ENCODE measurements at places on chromosomes 11 and 22.

GRCh38 chr11:87974797-87975196 is 200.4 kb downstream of the RAB38 start:
- no peaks in the 10 kb centered on the region for H3K27me3 ChIP-seq
- DNase-seq, result no peak
- no peaks in the 10 kb centered on the region for H3K4me1 ChIP-seq
- no peak overlapping the region for H3K4me3 ChIP-seq

DNA sequence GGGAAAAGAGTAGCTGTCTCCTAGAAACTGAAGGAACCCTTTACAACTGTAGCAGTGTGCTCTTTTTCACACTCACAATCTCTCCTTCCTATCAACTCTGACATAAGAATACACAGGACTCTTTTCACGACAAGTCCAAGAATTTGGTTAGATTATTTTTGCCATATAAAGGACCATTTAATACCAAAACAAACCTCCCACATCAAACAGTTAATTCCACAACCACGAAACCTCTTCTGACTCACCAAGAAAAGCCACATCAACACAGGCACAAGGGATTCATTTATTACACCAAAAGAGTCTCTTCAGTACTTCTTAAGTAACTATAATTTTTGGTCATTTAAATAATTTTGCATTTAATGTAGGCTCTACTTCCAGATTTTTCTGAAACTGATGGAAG is 222.6 kb upstream of the PITPNB start:
- peak; percentile 75 for DNase-seq
- H3K4me1 ChIP-seq, result peaks cover 7% of the 10 kb centered on the region
- peak overlapping the region; percentile 51 for H3K27ac ChIP-seq

DNA sequence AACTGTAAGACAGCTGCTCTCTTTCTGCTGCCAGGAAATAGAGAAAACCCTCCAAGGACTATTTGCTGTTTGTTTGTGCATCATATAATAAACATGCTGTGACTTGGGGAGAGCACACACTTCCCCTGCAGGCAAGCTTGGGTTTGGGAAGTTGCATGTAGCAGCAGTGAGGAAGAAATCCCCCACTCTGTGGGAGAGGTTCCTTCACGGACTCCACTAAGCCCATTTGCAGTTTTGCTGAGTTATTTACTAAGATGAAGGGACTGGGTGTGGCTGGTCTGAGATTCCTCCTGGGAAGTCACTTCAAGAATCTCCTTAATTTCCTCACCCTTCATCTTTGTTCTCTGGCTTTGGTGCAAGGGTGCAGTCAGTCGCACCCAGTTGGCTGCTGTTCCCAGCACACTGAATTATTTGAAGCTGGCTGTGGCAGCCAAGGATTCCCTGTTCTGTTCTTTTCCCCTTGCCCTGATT is 104.9 kb downstream of the ARFGAP2 start:
- no peaks in the 10 kb centered on the region for H3K36me3 ChIP-seq
- DNase-seq, result peak; percentile 47
- H3K4me1 ChIP-seq, result no peaks in the 10 kb centered on the region
- H3K27me3 ChIP-seq, result no peaks in the 10 kb centered on the region

GRCh38 chr22:41907436-41908401 is 7.2 kb downstream of the SHISA8 start:
- H3K27ac ChIP-seq, result no peak overlapping the region
- no peak overlapping the region for H3K4me3 ChIP-seq
- DNase-seq, result no peak
- peaks cover 38% of the 10 kb centered on the region for H3K4me1 ChIP-seq
- peaks cover 54% of the 10 kb centered on the region for H3K36me3 ChIP-seq

- H3K36me3 ChIP-seq, result no peaks in the 10 kb centered on the region
- H3K27me3 ChIP-seq, result peaks cover 13% of the 10 kb centered on the region
- peaks cover 5% of the 10 kb centered on the region for H3K4me1 ChIP-seq
- H3K4me3 ChIP-seq, result no peak overlapping the region
These were observed 15.6 kb downstream of the GDPD5 start for GRCh38 chr11:75510004-75510722.

DNA sequence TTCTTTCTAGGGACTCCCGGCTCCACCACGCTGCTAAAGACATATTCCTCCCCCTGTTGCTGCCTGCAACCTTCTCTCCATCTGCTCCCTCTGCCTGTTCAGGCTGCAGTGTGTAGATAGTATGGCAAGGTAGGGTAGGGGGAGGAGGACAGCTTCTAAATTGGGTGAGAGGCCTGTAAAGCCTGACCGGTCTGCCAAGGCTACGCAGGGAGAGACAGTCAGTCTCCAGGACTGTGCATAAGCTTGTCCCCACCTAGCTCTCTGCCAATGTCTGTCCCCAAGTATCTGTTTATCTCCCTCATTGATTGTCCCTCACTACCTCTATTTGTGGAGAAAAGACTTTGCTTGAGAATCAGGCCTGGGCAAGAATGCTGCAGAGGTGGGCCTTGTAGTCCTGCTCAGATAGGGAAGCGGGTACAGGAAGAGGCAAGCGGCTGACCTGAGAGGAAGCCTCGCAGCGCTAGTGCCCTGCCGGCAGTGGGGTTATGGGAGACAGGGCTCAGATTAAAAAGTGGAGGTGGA is 871 bp upstream of the SEZ6L start:
- H3K27me3 ChIP-seq, result peaks cover 68% of the 10 kb centered on the region
- no peaks in the 10 kb centered on the region for H3K36me3 ChIP-seq
- H3K27ac ChIP-seq, result no peak overlapping the region
- no peak for DNase-seq
- H3K4me1 ChIP-seq, result peaks cover 7% of the 10 kb centered on the region

- no peaks in the 10 kb centered on the region for H3K36me3 ChIP-seq
- no peak overlapping the region for H3K27ac ChIP-seq
- no peak for DNase-seq
- peaks cover 20% of the 10 kb centered on the region for H3K27me3 ChIP-seq
These were observed 11.7 kb upstream of the SOX10 start for GRCh38 chr22:37996079-37996478.

- peak overlapping the region; percentile 43 for H3K27ac ChIP-seq
- H3K27me3 ChIP-seq, result no peaks in the 10 kb centered on the region
- H3K4me1 ChIP-seq, result peaks cover 2% of the 10 kb centered on the region
- peak overlapping the region; percentile 92 for H3K4me3 ChIP-seq
These were observed 670 bp downstream of the SC5D start for GRCh38 chr11:121293288-121293594.

GRCh38 chr22:43424201-43424600 is 12.4 kb downstream of the MPPED1 start:
- no peaks in the 10 kb centered on the region for H3K4me1 ChIP-seq
- H3K36me3 ChIP-seq, result no peaks in the 10 kb centered on the region
- H3K27me3 ChIP-seq, result peaks cover 72% of the 10 kb centered on the region

DNA sequence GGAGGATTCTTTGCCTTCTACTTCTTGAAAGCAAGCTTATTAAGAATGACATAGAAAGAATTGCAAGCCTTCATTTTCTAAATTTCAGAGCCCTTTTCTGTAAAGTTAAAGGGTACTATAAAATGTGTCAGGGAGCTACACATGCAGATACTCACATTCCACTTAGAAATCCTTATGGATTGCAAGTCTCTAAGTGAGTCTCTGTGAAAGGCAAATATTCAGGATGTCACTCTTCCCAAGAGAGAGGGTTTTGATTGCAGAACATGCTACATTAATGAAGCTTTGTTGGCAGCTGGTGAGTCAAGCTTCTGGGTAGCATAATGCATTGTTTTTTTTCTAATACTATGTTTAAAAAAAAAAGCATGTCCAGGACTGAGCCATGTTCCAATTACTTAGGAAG is 369.2 kb downstream of the DCDC1 start:
- no peaks in the 10 kb centered on the region for H3K4me1 ChIP-seq
- no peak overlapping the region for H3K27ac ChIP-seq
- no peaks in the 10 kb centered on the region for H3K36me3 ChIP-seq

- H3K4me3 ChIP-seq, result no peak overlapping the region
- H3K36me3 ChIP-seq, result no peaks in the 10 kb centered on the region
- no peak overlapping the region for H3K27ac ChIP-seq
- no peaks in the 10 kb centered on the region for H3K27me3 ChIP-seq
- DNase-seq, result no peak
- H3K4me1 ChIP-seq, result no peaks in the 10 kb centered on the region
These were observed 24.8 kb downstream of the GAB2 start for GRCh38 chr11:78392854-78393253.

DNA sequence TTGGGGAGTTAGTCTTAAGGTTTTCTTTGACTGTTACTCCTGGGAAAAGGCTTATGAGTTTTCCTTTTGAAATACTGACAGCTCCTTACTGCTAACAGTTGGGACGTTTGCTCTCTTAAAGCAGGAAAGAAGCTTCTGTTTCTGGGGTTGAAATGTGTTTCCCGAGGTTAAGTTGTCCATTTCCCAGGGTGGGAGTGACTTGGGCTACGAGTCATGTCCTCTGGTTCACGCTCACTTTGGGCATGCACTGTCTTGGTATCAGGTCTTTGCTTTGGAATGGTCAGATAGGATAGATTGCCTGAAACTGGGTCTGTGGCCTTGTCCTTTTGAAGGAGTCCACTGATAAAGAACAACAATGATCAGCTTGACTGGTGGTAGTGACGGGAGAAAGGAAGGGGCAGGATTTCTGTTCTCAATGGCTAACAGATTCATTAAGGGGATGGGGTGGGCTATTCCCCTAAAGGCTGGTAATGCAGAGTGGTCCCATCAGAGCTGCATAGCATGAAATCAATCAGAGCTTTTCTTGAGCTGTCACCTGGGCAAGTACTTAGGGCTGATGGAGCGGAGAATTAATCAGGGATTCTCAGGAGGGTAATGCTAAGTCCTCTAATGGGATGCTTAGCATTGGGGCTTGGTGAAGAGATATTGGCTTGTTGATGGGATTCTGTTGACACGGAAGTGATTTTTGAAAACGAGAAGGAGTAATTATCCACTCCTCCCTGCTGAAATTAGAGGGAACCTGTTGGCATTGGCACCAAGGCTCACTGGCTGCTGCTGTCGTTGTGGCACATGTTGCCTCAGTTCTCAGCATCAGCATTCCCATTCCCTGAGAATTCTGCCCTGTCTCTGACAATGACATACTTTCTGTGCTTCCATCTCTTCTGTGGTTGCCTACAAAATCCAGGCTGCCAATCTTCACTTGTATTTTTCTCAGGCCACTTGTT is 81.6 kb downstream of the TEAD1 start:
- no peak overlapping the region for H3K4me3 ChIP-seq
- H3K27ac ChIP-seq, result no peak overlapping the region
- H3K36me3 ChIP-seq, result no peaks in the 10 kb centered on the region
- peak; percentile 48 for DNase-seq
- H3K27me3 ChIP-seq, result no peaks in the 10 kb centered on the region
- peaks cover 3% of the 10 kb centered on the region for H3K4me1 ChIP-seq

- DNase-seq, result peak; percentile 55
- H3K27me3 ChIP-seq, result peaks cover 3% of the 10 kb centered on the region
- H3K4me1 ChIP-seq, result no peaks in the 10 kb centered on the region
- no peak overlapping the region for H3K4me3 ChIP-seq
- H3K27ac ChIP-seq, result no peak overlapping the region
These were observed 38.2 kb upstream of the ABTB2 start for GRCh38 chr11:34395916-34396550.

DNA sequence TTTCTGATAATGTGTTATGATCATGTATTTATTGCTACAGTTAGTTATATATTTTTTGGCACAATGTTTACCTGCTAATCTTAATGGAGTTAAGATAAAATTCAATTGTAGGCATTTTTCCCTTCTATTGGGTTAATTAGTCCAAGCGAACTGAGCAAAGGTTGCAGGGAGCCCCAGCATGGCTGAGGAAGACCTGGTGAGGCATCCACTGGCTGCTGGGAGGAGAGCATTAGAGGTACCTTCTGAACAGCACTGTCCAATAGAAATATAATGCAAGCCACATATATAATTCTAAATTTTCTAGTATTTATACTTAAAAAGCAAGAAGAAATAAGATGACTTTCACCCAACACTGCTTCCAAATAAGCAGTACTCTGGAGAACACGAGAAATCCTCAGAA is 689 bp upstream of the TMEM126A start:
- no peak for DNase-seq
- no peak overlapping the region for H3K4me3 ChIP-seq
- no peak overlapping the region for H3K27ac ChIP-seq

DNA sequence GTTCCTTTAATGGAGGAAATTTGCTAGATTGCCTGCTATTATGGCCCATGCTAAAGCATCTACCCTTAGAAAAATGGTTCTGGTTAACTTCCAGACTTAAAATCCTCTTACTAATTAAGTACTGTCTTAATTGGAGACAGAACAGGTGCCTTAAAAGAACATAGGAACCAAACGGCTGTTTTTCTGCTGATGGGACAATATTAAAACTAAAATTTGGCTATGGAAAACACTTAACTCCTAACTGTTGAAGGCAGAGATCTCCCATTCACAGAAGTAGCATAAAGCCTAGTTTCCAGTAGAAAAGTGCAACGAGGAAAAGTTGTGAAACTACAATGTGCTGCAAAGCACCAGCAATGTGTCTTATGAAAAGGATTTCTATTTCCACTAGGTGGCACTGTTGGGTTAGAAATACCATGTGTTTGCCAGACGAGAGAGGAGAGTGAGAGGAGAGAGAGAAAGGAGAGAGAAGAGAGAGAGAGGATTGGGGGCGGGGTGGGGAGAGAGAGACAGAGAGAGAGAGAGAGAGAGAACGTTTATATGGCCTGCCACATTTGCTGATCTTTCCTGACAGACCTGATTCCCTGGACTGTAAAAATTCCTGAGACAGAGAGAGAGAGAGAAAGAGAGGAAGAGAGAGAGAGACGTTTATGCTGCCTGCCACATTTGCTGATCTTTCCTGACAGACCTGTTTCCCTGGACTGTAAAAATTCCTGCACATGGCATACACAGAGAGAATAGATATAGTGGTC is 51.5 kb downstream of the FAM181B start:
- peaks cover 16% of the 10 kb centered on the region for H3K27me3 ChIP-seq
- no peaks in the 10 kb centered on the region for H3K36me3 ChIP-seq
- DNase-seq, result peak; percentile 80
- H3K27ac ChIP-seq, result no peak overlapping the region

DNA sequence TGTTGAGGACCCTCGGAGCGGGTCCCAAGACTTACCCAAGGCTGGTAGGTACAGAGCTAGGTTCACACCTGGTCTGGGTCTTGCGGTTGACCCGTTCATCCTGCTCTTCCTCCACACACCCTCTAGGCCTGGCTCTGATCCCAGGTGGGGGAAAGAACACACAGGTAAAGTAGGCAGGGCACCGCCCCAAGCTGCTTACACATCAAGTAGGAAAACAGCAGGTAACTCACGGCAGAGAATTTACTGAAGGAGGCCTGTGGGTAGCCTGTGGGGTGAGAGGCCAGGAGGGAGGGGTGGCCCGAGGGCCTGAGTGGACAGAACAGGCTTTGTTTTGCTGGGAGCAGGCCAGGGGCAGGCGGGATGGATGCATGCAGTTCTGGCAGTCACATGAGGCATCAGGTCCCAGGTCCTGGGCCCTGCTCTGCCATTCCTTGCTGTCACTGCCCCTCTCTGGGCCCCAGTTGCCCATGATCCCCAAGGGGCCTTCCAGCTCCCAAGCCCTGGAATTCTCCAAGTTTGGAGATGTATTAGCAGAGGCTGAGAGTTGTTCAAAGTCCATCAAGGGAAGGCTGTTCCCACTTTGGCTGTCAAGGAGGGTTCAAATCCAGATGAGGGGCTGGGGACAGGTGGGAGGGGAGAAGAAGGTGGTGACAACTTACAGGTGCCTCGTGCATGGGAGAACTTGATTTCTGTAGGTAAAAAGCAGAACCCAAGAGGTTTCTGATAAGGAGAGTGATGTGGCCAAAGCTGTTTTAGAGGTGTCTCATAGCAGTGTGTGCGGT is 5.7 kb downstream of the TSKU start:
- H3K36me3 ChIP-seq, result peaks cover 30% of the 10 kb centered on the region
- peaks cover 52% of the 10 kb centered on the region for H3K4me1 ChIP-seq
- no peak overlapping the region for H3K27ac ChIP-seq
- H3K27me3 ChIP-seq, result no peaks in the 10 kb centered on the region
- no peak for DNase-seq
- no peak overlapping the region for H3K4me3 ChIP-seq
